ENCODE measurements at places on chromosomes 1 and 21.

DNA sequence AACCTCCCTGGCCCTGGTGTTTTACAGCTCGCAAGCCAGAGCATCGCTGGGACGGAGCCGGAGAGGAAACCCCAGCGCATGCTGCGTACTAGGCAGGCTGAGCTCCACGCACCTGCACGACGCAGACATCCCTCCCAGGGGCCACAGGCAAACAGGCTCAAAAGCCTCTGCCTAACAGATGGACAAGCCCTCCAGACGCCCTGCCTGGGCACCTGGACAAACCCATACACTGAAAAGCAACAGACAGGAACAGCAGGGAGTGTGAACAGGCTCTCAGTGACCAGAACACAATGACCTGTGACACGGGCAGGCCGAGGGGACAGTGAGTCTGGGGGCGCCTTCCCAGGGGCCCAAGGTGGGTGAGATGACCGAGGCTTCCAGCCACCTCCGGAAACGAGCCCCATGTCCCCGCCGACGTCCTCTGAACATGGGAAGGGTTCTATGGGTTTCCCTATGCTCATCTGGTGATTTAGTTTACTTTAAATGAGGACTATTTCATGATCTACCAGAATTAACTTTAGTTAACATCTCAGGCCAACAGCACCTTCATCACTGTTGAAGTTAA is 40.3 kb downstream of the NPHP4 start:
- no peak for DNase-seq

- DNase-seq: peak; percentile 70
Measured at GRCh38 chr1:205144751-205145150, 23.0 kb upstream of the RBBP5 start.

GRCh38 chr1:243255791-243256512 is at the start of gene SDCCAG8:
Gene SDCCAG8, plus strand, starts transcription at chr1:243256041. Its CDS starts 133 bp downstream, at chr1:243256174.
- peak; percentile 100 for DNase-seq

GRCh38 chr1:61053712-61054600 is 28.4 kb upstream of the NFIA start:
- no peak for DNase-seq

DNA sequence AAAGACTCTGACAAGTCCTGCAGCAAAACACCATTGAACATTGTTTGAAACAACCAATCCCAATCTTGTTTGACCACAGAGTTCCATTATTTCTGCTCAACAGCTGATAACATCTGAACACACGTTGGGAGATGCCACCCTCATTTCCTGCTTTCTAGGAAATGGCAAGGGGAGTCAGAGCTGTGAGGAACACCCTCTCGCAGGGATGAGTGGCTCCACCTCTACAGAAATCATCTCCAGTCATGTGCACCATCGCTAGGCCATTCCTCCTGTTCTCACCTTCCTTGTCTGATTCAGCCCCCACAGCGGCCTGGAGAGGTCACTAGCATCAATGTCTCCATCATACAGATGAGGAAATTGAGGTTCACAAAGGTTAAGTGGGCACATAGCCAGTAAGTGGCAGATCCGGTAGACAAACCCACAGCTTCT is 22.4 kb upstream of the RUNX3 start:
- no peak for DNase-seq

GRCh38 chr21:34695434-34695833 is 26.6 kb downstream of the CLIC6 start:
- no peak for DNase-seq

DNA sequence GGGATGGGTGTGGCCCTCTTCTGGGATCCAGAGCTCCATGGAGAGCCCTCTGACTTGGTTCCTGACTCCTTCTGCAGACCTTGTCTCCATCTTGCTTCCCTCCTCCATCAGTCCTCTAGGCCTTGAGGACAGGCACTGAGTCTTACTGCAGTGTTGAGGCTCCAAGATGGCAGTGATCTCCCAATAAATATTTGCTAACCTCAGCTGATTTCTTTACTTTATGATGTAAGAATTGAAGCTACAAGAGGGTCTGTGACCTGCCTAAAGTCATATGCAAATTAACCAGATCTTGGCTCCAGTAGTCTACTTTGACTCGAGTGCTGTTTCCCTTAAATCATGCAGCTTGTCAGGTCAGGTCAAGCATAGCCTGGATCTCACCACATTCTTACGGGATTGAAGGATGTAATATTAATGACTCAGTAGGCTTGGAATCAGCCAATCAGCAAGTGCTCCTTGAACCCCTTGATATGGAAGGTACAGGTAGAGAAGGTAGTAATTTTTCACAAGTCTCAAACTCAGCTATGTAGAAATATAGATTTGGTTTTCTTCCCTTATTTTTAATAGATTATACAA is 93.0 kb downstream of the CLIC6 start:
- DNase-seq: no peak

- DNase-seq: peak; percentile 80
Measured at GRCh38 chr1:223771814-223772770, 59.8 kb downstream of the CAPN2 start.

GRCh38 chr21:44764319-44765230 is 37.0 kb downstream of the UBE2G2 start:
- DNase-seq: no peak

DNA sequence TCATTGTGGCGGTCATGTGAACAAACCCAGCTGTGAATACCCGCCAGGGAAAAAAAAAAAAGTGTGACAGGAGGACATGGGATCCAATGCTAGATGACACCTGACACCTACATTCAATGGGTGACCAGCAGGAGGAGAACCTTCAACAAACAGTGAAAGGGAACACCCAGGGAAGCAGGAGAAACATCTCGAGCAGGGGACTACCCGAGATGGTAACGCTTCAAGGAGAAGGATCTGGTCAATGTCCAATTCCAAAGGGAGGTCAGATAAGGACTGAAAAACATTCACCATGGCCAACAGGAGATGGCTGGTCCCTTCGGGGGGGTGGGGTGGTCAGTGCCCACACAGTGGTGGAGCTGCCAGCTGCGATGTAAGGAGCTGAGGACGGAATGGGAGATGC is 46.3 kb downstream of the PTPN14 start:
- DNase-seq: no peak

- DNase-seq: no peak
Measured at GRCh38 chr1:119266386-119266785, 102.2 kb upstream of the HAO2 start.

GRCh38 chr21:45512626-45513002 is 29.6 kb downstream of the SLC19A1 start:
- DNase-seq: no peak

- no peak for DNase-seq
Measured at GRCh38 chr1:41440321-41441085, 44.0 kb downstream of the EDN2 start.

GRCh38 chr1:22654692-22655091 is 1.7 kb downstream of the C1QB start:
- DNase-seq: no peak

DNA sequence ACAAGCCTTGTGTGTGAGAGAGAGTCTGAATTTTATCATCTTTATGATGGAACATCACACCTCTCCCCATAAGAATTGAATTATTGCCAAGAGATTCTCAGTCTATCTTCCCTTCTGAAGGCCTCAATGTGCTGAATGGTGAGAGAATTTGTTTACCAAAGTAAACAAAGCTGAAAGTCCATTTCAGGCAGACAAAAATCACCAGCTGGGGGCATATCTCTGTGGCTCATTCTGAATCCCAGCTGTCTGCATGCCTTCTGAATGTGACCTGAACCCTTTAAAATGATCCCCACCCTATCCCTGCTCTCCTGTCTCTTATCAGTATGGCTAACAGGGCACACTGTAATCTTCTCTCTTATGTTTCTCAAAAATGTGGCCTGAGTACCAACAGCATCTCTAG is 99.1 kb upstream of the CAMK1G start:
- no peak for DNase-seq

DNA sequence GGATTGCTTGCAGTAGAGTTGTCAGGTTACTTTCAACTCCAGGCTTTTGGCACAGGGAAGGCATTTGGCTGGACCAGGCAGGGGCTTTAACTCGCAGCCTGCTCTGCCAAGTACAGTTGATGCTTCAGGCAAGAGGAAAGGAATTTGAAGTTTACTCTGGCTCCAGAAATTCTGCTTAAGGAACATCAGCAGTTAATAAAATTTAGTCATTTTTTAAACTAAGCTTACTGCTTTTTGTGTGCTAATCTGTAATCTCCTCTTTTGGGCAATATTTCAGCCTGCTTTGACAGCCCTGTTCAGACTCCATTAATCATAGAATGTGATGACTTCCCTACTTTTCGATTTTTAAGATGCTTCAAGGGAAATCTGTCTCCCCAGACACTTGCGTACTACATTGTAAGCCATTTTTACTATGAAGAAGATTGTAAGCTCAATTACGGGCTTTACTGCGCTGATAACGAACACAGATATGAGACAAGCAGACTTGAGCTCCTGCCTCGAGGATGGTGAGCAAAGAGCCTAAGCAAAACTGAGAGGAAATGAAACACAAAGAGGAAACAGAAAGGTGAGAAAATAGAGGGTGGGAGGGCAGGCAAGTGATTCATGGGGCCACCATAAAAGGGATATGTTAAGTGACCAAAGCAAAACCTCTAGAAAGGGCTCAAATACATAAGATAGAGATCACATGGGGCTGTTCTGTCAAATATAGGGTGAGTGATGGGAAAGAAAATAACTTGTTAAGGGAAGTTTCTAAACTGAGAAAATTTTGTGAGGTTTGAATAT is 76.6 kb upstream of the VAV3 start:
- DNase-seq: no peak

DNA sequence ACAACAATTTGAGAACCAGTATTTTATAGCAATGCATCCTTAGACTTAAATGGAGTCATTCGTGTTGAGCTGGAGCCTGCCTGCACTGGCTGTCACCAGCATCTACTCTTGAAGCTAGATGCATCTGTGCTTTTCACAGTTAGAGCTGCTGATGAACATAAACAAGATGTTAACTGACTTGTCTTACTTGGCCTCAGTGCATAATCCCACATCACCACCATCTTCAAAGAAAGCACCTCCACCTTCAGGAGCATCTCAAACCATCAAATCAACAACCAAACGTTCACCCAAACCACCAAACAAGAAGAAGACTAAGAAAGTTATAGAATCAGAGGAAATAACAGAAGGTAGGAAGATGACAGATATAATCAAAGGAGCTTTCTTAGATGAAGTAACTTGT is 71.1 kb downstream of the TPR start:
- no peak for DNase-seq

GRCh38 chr1:27521336-27521831 is 31.4 kb upstream of the WASF2 start:
- DNase-seq: no peak

- DNase-seq: no peak
Measured at GRCh38 chr1:180365039-180365438, 135.0 kb downstream of the LHX4 start.

- DNase-seq: peak; percentile 58
Measured at GRCh38 chr1:195082183-195082582, 1526.1 kb downstream of the KCNT2 start.

GRCh38 chr1:46784666-46785065 is 14.2 kb upstream of the CYP4B1 start:
- DNase-seq: no peak

GRCh38 chr1:64516301-64516700 is 46.4 kb downstream of the CACHD1 start:
- DNase-seq: no peak

GRCh38 chr1:12532405-12533315 is 85.3 kb downstream of the DHRS3 start:
- DNase-seq: no peak

DNA sequence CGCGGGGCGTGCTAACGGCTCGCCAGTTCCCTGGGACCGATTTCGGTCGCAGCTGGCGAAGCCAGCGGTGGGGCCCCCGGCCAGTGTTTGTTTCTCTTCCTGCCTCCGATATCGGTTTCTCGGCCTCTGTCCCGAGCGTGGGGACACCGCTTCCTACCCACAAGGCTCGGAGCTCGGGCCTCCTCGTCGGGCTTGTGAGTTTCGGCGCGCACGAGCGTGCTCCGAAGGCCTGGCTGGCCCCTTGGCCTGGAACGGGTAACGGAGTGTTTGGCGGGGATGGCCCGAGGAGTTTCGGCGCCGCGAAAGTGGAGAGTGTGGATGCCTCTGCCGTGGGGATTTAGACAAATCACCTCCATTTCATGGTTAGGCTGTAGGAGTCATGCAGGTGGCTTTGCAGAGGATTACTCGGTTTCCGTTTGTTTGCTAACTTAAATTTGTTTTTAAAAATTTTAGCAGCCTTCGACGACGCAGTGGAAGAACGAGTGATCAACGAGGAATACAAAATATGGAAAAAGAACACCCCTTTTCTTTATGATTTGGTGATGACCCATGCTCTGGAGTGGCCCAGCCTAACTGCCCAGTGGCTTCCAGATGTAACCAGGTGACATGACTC is 559 bp downstream of the RBBP4 start:
- no peak for DNase-seq

- peak; percentile 69 for DNase-seq
Measured at GRCh38 chr21:43938751-43939442, 73.2 kb upstream of the TRAPPC10 start.
